IMR-90 (cell line): ENCODE measurements at places on chromosomes 16 and 17. TPM values are rescaled to one million over a fixed set of nuclear protein-coding genes. Genes with fewer than 3 reads are reported as not detected.

The KRTAP9-2 gene
- total RNA-seq = not detected in 2 replicates

The KCNH4 gene
- total RNA-seq = not detected in 2 replicates

The RNF227 gene
- 1.3 and 1.4 TPM in 2 replicates for total RNA-seq

The MYADML2 gene
- total RNA-seq = not detected in 2 replicates

The CFAP20 gene
- 36.4 and 39.1 TPM in 2 replicates for total RNA-seq

The GRB7 gene
- under 0.01 and 0.18 TPM in 2 replicates for total RNA-seq

The CFAP97D1 gene
- total RNA-seq = under 0.01 TPM in 1 of 2 replicates, not detected in the other

The ZNF174 gene
- total RNA-seq = 5.3 and 7.2 TPM in 2 replicates

The PITPNM3 gene
- 0.54 and 0.56 TPM in 2 replicates for total RNA-seq

The SLC35G6 gene
- not detected in 2 replicates for total RNA-seq

The ALOX15B gene
- not detected in 2 replicates for total RNA-seq

The EME1 gene
- 8.9 and 9.1 TPM in 2 replicates for total RNA-seq

The NPIPB9 gene
- total RNA-seq = 0.56 TPM in 1 of 2 replicates, not detected in the other

The ABAT gene
- total RNA-seq = 4.4 and 4.5 TPM in 2 replicates

The HEATR9 gene
- total RNA-seq = not detected in 2 replicates

The KRT13 gene
- 0.18 and 0.28 TPM in 2 replicates for total RNA-seq

The COX6A2 gene
- total RNA-seq = not detected in 2 replicates

The RGS11 gene
- total RNA-seq = under 0.01 TPM in 2 replicates

The C16orf54 gene
- not detected in 2 replicates for total RNA-seq

The SCNN1G gene
- not detected in 2 replicates for total RNA-seq
